DMS79 treated with DMSO at 0.1 percent for 48 hours (cell line): ENCODE measurements at places on chromosomes 4 and X.

GRCh38 chr4:146273204-146273901 is 59.0 kb downstream of the REELD1 start:
- DNase-seq = no peak

DNA sequence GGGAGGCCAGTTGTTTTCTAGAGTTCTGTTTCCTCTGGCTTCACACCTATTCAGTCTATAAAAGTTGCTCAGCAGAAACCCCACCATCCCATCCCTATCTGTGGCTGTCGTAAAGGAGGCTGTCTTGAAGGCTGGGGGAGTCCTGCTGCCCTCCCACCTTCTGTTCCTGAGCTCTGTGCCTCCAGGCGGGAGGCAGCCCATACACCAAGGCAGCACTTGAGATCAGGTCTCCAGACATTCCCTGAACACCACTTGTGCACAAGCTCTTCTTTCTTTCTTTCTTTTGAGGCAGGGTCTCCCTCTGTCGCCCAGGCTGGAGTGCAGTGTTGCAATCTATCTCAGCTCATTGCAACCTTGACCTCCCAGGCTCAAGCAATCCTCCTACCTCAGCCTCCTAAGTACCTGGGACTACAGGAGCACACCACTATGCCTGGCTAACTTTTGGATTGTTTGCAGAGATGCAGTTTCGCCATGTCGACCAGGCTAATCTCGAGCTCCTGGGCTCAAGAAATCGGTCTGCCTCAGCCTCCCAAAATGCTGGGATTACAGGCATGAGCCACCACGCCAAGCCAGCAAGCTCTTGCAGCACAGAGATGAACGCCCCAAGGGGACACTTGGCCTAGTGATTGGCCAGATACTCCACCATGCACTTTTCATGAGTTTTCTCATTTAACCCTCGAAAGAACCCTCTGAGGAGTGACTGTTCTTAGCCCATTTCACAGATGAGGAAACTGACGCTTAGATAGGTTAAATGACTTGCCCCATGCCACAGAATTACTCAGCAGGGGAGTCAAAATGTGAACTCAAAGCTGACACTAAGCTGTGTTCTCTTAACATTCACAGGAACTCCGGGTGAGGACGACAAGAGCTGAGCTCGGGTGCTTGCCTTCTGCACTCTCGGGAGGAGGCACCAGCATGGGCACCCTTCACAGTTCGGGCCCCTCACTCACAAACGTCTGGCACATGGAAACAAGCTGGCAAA is 55.8 kb upstream of the ENPP6 start:
- DNase-seq = no peak

- DNase-seq = no peak
These were observed 346.8 kb upstream of the KLF3 start for GRCh38 chr4:38317041-38317674.

- peak; percentile 11 for DNase-seq
These were observed 45.0 kb downstream of the PDHA1 start for GRCh38 chrX:19388741-19389140.

GRCh38 chr4:180058691-180059215 is 2184.4 kb upstream of the TENM3 start:
- DNase-seq = peak; percentile 3

- no peak for DNase-seq
These were observed 83.8 kb upstream of the ZIC3 start for GRCh38 chrX:137482136-137482535.

- no peak for DNase-seq
These were observed 21.4 kb upstream of the PGRMC2 start for GRCh38 chr4:128308986-128309385.

DNA sequence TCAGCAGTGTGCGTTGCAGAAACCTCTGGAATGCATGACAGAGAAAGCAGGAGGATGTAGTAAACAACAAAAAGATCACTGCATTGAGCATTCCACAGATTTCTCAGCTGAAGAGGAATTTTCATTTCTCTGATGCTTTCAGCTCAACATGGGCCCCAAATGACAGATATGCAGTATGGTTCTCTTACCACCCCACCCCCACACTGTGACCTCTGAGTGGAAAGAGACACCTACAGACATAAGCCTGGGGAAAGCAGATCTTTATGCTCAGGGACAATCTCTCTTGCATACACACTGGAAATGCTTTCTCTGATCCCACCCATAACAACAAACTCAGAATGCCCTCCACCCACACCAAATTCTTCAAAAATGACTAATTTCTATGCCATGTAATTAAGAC is 983.7 kb upstream of the LCORL start:
- no peak for DNase-seq

DNA sequence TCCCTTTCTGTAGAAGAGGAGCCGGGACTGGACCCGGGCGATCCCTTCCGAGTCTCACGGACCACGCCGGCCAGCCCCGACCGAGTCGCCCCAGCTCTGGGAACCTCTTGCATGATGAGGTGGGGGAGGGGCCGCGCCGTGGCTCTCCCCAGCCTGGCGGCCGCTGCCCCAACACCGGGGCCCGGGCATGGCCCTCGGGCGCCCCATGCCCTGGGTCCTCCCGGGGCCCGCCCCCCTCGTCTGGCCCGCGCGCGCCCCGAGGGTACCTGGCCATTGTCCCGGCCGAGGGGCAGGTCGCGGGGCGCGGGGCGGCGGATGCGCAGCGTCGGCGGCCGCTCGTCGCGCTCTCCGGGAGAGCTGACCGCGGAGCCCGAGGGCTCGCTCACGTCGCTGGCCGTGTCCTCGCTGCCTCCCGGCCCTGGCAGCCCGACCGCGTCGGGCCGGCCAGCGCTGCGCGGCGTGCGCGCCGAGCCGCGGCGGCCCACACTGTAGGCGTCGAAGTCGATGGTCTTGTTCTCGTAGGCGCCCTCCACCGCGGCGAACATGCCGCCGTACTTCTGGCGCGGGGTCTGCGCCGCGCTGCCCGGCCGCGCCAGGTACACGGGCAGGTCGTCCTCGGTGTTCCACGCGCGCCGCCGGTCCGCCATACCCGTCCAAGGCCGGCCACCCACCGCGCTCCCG is 423 bp downstream of the CRMP1 start:
- DNase-seq = peak; percentile 4

DNA sequence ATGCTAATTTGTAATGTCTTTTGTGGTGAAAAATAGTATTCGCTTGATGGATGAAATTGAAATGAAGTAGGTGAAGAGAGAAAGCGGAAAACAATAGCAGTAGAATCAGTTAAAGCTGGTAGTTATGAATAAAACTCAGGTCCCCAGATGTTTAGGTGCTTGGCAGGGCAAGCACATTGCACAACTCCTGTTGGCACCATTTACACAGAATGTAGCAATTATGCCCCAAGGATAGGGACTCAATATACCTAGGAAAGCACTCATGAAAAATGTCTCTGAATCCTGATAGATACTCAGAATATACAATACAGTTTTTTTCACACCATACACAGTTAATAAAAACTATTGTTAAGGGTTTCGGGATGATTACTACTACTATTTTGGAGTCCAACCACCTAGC is 26.5 kb upstream of the GRIA3 start:
- DNase-seq = no peak

- DNase-seq = no peak
These were observed 42.7 kb downstream of the TAPT1 start for GRCh38 chr4:16183604-16184003.

DNA sequence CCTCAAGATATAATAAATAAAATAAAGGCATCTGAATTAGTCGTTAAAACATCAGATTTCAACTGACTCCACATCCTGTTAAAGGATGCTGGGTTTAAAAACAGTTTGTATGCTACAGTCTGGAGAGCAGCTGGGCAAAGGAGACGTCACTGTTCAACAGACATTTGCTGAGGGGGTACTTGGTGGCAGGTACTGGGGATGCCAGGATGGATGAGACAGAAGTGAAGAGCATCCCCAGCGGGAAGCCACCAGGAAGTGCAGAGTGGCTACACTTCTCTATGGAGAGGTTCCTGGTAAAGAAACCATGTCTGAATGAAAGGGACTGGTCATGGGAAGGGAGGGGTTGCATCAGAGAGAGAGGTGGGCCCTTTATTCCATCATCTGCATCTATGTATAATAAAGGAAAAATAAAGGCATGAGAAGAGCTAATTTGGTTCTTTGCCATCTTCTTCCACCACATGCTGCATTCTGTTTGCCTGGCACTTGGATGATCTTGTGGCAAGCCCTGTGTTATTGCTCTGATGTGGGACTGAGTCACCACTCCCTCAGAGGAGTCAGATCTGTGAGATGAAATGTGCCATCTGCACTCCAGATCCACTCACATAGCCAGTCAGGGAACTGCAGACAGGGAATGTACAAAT is 145.0 kb downstream of the SOWAHB start:
- DNase-seq = no peak

GRCh38 chr4:25100021-25100555 is 60.2 kb downstream of the SEPSECS start:
- no peak for DNase-seq

DNA sequence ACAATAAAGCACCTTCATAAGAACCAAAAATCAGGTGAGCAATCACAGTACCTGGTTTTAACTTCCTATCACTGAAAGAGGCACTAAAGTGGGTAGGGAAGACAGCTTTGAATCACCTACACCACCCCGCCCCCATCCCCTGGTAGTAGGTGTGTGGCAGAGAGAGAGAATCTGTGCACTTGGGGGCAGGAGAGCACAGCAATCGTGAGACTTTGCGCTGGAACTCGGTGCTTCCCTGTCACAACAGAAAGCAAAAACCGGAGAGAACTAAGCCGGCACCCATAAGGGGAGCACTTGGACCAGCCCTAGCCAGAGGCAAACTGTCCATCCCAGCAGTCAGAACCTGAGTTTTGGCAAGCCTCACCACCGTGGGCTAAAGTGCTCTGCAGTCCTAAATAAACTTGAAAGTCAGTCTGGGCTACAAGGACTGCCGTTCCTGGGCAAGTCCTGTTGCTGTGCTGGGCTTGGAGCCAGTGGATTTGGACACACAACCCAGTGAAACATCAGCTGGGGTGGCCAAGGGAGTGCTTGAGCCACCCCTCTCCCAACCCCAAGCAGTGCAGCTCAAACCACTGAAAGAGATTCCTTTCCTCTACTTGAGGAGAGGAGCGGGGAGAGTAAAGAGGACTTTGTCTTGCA is 32.1 kb downstream of the NDUFB11 start:
- DNase-seq = no peak

GRCh38 chr4:6325788-6326290 is 56.2 kb downstream of the WFS1 start:
- DNase-seq = no peak

GRCh38 chrX:24025741-24026403 is 1.1 kb downstream of the KLHL15 start:
- no peak for DNase-seq

DNA sequence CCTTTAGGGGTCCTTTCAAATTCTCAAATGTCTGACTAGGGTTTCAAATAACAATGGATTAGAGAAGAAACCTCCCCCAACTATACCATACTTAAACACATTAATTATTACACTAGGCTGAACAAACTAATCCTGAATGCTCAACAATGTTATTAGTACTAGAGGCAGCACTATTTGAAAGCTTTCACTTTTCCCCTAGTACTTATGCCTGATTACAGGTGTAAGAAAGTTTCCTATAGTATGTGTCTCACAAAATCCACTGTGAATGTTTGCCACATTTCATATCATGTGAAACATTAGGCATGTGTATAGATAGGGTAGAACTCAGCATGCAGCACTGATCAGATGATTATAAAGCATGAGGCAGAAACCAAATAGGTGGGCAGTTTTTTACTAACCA is 336.2 kb downstream of the ZNF674 start:
- DNase-seq = no peak

DNA sequence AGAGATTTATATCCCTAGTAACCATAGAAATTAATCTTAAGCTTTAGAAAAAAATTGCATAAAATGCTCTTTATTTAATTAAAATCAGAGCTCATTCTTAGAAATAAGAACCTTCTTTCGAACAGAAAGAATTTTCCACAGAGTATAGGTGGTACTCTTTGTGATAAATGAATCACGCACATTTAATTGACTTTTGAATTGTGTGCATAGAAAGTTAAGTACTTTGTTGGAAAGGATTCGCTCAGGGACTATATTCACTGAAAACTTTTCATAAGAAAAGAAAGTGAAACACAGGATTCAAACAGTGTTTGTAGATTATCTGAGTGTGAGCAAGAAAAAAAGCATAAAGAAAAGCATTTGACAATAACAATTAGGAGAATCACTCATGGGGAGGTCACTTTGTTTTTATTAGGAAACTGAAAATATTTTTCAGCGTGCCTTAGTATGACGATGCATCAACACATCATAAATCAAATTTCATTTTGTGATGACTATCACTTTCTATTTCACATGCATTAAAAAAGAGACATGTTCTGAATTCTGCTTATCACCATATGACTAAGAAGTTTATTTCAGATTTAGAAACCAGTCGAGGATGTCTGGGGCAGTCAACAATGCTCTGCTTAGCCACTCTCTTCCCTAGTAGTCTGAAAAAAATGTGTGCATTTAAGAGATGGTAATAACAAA is 49.5 kb downstream of the STX18 start:
- no peak for DNase-seq

- DNase-seq = no peak
These were observed 4.9 kb downstream of the UGT8 start for GRCh38 chr4:114603497-114603896.

- DNase-seq = peak; percentile 58
These were observed 1.3 kb downstream of the TMEM165 start for GRCh38 chr4:55397126-55397436.

- DNase-seq = no peak
These were observed 995.0 kb downstream of the SH3BGRL start for GRCh38 chrX:82196866-82197265.

DNA sequence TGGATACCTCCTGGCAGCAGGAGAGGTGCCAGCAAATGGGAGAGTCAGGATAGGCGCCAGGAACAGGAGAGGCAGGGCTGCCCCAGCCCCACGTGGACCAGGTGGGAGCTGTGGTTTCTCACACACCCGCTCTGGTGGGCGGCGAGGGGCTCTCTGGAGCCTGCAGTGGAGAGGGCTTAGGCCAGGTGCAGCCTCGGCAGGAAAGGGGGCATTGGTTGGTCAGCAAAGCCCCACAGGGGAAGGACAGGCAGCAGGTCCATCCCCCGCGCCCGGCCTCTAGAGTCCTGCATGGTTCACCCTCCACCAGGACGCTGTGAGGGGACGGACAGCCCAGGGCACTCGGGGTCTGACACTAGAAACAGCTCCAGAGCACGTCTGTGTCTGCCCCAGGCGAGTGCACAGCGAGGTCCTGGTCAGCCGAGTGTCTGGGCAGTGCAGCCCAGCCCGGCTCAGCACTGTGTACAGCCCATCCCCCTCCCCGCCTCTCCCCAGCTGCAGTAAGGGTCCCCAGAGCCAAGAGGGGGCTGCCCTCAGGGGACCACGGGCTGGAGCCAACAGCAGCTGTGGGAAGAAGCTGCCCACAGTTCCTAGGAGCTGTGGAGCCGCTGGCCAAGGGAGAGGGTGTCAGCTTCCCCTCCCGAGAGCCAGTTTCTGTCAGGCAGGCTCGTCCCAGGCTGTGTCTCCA is 8.2 kb downstream of the ATP5ME start:
- DNase-seq = no peak

- DNase-seq = no peak
These were observed 114.0 kb downstream of the SPANXN4 start for GRCh38 chrX:143139681-143140080.

DNA sequence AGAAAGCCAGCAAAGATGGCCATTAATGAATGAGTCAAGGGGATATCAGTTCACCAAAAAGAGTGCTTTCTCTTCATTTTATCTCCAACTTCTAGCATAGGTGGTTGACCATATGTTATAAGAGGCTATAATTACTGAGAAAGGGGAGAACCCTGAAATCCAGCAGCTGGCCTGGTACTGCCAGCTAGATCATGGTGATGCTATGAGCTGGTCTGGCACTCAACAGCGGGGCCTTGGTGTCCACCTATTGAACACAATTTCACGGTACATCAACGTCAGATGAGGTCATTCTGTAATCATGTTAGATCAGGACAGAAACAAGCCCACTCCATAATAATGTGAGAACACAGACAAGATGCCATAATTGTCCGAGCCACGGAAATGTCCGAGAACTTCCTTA is 1644.8 kb upstream of the PCDH7 start:
- DNase-seq = no peak
